Activated B cell treated with CpG ODN at 0.5 μM for 24 hours (primary cell): ENCODE measurements at places on chromosomes 1 and 21. TPM values are rescaled to one million over a fixed set of nuclear protein-coding genes. Genes with fewer than 3 reads are reported as not detected.

GRCh38 chr1:197920414-197921117, 3.4 kb downstream of the LHX9 start:
- no peak for DNase-seq

DNA sequence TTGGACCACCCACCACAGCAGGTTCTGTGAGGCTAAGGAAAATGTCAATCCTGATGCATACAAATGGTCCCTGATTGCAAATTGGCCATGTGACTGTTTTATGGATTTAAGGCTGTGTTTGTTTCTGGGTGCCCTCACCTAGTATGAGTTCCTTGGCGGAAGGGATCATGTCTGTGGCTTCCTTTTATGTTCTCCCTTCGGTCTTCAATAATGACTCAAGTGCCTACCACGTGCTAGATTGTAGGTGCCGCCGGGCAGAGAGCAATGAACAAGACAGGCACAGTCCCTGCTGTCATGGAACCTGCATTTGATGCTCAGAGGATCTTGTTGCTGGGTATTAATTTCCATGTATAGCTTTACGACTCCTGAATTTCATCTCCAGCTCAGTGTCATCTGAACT, 9.8 kb upstream of the VWA5B1 start:
- no peak for DNase-seq

DNA sequence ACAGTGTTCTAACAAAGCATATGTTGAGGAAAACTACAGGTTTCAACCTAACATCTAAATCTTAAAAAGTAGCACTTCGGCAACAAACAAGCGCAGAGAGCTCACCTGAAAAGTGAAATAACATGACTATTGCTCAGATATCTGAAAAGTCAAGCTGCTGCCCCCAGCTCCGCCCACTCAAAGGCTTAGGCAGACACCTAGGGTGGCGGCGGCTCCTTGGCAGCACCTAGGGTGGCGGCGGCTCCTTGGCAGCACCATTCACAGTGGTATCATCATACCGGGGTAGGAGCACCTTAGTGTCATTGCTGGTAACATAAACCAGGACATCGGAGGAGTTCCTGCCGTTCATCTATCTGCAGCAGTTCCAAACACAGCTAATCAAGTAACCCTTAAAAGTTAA, 4.2 kb upstream of the S100A12 start:
- DNase-seq, result no peak

DNA sequence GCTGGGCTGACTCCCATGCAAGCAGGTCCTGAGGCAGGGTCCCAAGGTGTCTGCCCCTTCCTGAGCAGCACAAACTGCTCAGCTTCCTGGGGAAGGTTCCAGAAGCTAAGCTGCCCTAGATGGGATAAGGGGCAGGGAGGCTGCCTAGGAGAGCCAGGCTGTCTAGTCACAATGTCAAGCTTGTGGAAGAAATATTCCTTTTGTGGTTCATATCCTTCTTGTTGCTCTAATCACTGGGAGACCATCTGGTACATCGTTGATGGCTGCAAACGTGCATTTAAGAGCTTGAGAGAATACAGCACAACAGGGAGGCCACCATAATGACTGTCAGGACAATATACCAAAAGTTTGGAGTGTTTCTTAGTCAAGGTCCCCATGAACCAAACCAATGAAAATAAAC, 67.4 kb downstream of the SLC16A1 start:
- no peak for DNase-seq

DNA sequence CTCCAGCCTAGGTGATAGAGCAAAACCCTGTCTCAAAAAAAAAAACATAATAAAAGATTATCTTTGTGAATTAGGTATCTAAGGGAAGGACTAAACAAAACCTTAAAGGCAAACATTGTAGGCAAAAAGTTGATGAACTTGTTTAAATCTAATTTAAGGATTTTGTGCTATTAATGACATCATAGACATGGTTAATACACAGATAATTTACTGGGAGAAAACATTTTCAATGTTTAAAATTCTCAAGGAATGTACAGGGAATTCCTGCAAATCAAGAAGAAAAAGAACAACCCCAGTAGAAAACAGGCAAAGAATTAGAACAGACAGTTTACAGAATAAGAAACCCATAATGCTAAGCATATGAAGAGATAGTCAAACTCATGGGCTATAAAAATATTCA, 47.6 kb downstream of the ST3GAL3 start:
- no peak for DNase-seq

- no peak for DNase-seq
Observed at GRCh38 chr1:165484532-165484931, 39.6 kb upstream of the RXRG start.

DNA sequence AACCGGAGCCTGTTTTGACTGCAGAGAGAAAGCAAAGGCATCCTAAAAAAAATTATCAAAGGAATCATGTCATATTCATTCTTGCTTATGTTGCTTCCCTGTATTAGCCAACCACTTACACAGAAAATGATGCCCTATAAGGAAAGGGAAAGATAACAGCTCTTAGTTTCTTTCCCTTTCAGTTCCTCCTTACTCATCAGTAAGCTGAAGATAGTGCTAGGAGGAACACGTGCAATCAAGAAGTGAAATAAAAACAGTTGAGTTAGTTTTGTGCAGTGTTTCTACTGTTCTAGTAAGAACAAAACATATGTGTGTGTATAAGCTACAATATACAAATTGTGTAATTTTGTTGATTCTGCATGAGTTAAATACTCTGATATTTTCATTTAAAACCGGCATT, 45.3 kb upstream of the MTF2 start:
- no peak for DNase-seq

GRCh38 chr1:3464649-3465025, 10.2 kb downstream of the ARHGEF16 start:
- DNase-seq, result no peak

GRCh38 chr1:98988904-98989555, 15.6 kb downstream of the PLPPR5 start:
- no peak for DNase-seq

DNA sequence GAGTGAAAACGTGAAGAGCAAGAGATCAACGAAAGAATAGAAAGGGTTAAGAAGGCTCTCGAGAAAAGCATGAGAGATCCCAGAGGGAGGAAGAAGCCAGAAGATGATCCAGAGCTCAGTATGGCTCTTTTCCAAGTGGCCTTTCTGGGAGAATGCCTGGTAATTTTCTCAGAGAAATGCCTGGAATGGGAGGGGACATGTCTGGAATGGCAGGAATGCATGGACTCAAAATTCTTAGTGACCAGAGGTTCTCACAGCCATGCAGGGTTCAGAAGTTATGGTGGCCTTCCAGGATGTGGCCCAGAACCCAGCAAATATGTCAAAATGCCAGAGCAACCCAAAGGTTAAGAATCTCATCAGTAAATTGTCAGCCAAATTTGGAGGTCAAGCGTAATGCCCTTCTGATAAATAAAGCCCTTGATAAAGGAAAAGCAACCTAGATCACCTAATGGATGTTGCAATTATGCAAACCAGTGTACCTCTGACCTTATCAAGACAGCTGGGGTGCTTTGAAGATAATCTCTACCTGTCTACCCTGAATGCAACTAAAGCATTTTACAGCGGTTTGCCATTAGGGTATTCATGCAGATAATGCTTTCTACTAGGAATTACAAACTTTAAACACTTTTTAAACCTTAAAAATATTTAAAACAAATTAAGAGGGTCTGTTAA, 53.1 kb downstream of the NBPF6 start:
- no peak for DNase-seq

DNA sequence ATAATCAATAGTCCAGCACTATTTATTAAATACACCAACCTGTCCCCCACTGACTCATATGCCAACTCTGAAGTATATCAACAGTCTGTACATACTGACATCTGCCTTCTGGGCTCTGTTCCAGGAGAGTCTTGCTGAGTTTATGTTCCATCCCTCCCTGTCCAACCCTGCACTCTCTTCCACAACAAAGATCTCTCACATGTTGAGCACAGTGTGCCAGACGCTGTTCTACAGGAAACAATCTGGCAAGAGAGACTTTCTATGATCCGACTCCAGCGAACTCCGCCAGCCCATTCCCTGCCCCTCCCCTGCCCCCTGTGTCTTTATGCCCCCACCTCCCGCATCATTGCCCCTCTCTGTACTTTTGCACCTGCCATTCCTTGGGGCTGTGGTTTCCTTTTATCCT, 3.4 kb downstream of the LACTBL1 start:
- no peak for DNase-seq

GRCh38 chr21:43842742-43843141, 22.3 kb upstream of the AGPAT3 start:
- DNase-seq, result no peak

DNA sequence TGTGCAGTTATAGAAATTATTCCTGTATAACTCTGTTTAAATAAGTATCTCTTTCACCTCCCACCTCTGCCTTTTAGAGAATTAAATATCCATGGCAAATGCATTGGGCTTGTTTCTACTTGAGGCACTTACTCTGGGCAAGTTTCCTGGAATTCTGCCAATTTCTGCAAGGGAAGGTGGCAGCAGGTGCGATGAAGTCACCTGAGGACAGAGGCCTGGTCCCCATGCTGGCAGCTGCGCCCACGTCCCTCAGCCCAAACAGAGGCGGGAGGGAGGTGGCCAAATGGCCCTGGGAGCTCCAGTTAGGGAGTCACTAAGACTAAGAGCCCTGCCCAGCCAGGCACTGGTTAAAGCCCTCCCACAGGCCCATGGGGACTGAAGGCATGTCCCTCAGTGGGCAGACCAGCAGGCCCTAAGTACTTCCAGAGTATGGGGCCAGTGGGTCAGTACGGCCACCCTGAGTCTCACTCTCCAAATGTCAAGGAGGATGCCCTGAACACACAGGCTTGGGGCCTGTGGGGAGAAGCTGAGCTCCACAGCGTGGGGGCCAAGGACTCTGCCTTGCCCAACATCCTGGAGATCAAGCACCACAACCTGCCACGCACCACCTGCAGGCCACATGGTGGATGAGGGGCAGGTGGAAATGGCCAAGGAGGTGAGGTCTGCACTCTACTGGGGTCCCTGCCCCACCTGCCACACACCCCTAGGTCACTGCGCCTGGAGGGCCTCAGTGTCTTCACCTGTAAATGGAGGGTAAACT, 19.4 kb downstream of the ACOT7 start:
- no peak for DNase-seq

ASCL5 gene
- total RNA-seq, result not detected in 2 replicates

C1QA gene
- total RNA-seq, result not detected in 2 replicates
